Left renal pelvis (tissue), 4 donors: ENCODE measurements at places on chromosomes 6 and 20. TPM values are rescaled to one million over a fixed set of nuclear protein-coding genes. Genes with fewer than 3 reads are reported as not detected.

EPPIN gene
- 0.50 TPM for polyA plus RNA-seq

PKIB gene
- 1.5 TPM for polyA plus RNA-seq

ZFP57 gene
- polyA plus RNA-seq = not detected

FAM162B gene
- polyA plus RNA-seq = 7.8 TPM

KCNQ2 gene
- 9.0 TPM for polyA plus RNA-seq

BCAS1 gene
- polyA plus RNA-seq = 0.66 TPM

BTN1A1 gene
- 0.22 TPM for polyA plus RNA-seq

CLDN20 gene
- polyA plus RNA-seq = 2.2 TPM

RNF144B gene
- polyA plus RNA-seq = 1.7 TPM

NKX2-4 gene
- not detected for polyA plus RNA-seq

TRIM31 gene
- polyA plus RNA-seq = not detected

LTA gene
- polyA plus RNA-seq = 0.29 TPM

FAM184A gene
- 11.3 TPM for polyA plus RNA-seq

MICB gene
- polyA plus RNA-seq = 2.3 TPM

CCM2L gene
- polyA plus RNA-seq = 3.7 TPM

PLA2G7 gene
- polyA plus RNA-seq = 13.5 TPM

MPIG6B gene
- 1.1 TPM for polyA plus RNA-seq

RSPO3 gene
- polyA plus RNA-seq = 31.1 TPM

RAB32 gene
- polyA plus RNA-seq = 29.7 TPM

EPB41L2 gene
- 200 TPM for polyA plus RNA-seq

KCNK5 gene
- polyA plus RNA-seq = 0.82 TPM

SNRPB2 gene
- 131 TPM for polyA plus RNA-seq

HCRTR2 gene
- 0.26 TPM for polyA plus RNA-seq

ABRACL gene
- 52.4 TPM for polyA plus RNA-seq

GHRH gene
- polyA plus RNA-seq = not detected

EEF1A2 gene
- polyA plus RNA-seq = 2.5 TPM

ZC3H12D gene
- 0.25 TPM for polyA plus RNA-seq

IL17A gene
- not detected for polyA plus RNA-seq

ZNF311 gene
- 5.2 TPM for polyA plus RNA-seq

SERPINB1 gene
- 26.9 TPM for polyA plus RNA-seq

NKAIN2 gene
- polyA plus RNA-seq = 13.1 TPM

MRPS18A gene
- 50.1 TPM for polyA plus RNA-seq
